ENCODE measurements at places on chromosomes 1 and 21.

GRCh38 chr1:61253912-61254633 is 171.7 kb downstream of the NFIA start:
- DNase-seq = no peak

- no peak for DNase-seq
These were observed 57.9 kb upstream of the SSBP3 start for GRCh38 chr1:54464031-54464476.

DNA sequence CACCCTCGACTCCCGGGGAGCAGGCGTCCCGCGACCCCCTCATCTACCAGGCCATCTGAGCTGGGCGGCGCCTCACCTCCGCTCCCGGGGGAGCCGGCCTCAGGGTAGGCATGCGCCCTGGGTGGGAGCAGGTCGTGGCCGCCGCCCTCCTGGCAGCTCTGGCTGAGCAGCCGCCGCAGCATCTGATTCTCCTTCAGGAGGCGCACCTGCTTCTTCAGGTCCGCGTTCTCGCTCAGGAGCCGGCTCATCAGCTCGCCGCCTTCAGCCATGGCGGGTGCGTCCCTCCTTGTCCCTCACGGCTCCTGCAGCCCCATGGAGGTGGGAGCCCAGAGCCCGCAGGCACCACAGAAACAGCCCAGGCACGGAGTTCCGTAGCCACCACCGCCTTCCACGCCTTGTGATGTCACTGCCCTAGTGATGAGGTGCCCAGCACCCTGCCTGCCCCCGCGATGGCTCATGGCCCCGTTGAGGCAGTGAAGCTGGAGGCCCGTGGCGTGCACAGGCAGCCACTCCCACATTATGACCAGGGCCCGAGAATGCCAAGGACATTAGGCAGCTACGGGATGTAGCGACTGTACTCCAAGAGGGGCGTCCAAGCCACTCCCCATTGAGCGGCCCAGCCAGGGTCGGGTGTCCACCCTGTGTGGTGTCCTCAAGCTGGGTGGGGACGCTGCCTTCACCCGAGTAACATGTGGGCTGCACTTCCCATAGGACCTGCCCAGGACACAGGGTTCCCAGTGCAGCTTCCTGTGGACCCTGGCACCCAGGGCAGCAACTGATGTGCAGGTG is 1.5 kb downstream of the SPATC1L start:
- no peak for DNase-seq

- no peak for DNase-seq
These were observed 33.8 kb upstream of the SLC45A1 start for GRCh38 chr1:8284127-8284526.

- DNase-seq = peak; percentile 12
These were observed 173.3 kb upstream of the FOXD3 start for GRCh38 chr1:63148825-63149645.

- no peak for DNase-seq
These were observed 9.6 kb downstream of the TTLL10 start for GRCh38 chr1:1183221-1183747.

- no peak for DNase-seq
These were observed 695.1 kb downstream of the MATN1 start for GRCh38 chr1:30028283-30028682.
